ENCODE measurements at places on chromosomes 1 and 21.

DNA sequence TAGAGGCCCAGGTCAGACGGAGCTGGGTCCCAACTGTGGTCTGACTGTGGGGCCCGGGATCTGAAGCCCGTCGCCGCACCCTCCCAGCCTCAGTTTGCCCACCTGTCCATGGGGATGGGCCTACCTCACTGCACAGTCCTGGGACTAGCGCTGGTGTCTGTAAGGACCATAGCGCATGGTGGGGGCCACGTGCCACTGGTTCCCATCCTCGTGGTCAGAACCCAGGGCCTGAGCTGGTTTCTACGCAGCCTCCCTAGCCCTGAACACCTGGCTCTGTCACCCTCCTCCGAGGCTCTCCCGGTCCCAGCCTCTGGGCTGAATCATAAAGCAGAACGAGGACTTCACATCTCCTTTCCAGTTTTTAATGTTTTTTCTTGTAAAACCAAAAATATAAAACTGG, 46.7 kb downstream of the DMRTB1 start:
- DNase-seq: no peak

DNA sequence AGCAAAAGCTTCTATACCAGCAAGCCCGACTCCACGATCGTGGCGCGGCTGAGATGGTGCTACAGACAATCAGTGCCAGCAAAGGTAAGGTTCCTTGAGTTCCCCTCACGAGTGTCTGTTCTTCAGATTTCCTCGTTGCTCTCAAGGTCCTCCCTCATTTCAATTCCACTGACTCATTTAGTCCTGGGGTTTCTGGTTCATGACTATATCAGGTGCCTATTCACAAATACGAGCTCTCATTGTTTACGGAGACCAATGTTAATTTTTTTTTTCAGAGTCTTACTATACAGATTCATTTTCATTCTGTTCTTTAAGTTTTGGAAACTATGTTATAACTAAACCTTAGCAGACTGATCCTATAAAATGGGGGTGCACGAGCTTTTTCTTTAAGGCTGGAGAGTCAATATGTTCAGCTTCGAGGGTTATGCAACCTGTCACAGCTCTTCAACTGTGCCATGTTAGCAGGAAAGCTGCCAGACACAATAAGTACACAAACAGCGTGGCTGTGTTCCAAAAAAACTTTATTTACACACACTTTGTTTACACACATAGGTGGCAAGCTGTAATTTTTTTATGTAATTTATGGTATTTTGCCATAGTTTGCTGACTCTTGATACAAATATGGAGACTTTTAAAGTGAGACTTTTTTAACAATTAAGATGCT, 134.3 kb downstream of the ZP4 start:
- no peak for DNase-seq

DNA sequence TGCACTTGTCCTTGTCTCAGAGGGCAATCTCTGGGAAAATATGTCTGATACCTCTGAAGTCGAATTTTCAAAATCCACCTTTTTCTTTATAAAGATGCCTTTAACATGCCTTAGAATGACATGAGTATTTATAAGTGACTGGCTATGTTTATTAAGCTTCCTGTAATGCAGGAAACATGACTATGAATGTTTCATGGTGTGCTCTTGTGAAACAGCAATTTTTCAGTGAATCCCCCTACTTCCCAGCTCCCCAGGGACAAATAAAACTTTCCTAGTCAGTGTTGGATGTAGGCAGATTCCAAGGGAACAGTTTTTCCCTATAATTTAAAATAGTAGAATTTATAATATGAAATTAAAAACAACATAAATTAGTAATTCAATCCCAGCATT, 437.0 kb downstream of the LMO4 start:
- no peak for DNase-seq

GRCh38 chr1:196355206-196355786, 252.9 kb downstream of the KCNT2 start:
- no peak for DNase-seq

GRCh38 chr1:240312872-240313271, 221.2 kb downstream of the FMN2 start:
- DNase-seq: no peak

DNA sequence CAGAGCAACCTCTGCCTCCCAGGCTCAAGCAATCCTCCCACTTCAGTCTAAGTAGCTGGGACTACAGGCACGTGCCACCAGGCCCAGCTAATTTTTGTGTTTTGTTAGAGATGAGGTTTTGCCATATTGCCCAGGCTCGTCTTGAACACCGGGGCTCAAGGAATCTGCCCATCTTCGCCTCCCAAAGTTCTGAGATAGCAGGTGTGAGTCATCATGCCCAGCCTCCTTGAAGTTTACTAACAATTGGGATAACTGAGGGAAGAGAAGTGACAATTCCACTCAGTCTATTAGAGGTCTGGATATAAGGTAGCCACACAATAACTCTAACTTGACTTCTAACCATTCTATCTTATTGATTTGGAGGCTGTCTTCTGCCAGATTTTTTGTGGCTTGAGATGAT, 6.3 kb upstream of the RCC1 start:
- no peak for DNase-seq

GRCh38 chr21:29538115-29538514, 239.4 kb downstream of the BACH1 start:
- no peak for DNase-seq

DNA sequence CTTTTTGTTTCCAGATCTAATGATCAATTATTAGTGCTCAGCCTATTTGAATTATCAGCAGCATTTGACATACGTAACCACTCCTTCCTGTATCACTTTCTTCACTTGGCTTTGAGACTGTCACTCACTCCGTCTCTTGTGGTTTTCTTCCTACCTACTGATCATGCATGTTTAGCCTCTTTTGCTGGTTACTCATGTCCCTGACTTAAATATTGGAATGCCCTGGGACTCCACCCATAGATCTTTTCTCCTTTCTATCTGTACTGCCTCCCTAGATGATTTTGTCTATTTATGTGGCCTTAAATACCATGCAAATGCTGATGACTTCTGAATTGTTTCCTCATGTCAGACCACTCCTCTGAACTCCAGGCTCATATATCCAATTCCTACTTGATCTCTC, 57.7 kb upstream of the PDE4B start:
- DNase-seq: no peak

- DNase-seq: peak; percentile 55
Observed at GRCh38 chr1:204323887-204324286, 35.8 kb downstream of the PLEKHA6 start.

- DNase-seq: no peak
Observed at GRCh38 chr1:205287076-205287475, 34.5 kb downstream of the NUAK2 start.

DNA sequence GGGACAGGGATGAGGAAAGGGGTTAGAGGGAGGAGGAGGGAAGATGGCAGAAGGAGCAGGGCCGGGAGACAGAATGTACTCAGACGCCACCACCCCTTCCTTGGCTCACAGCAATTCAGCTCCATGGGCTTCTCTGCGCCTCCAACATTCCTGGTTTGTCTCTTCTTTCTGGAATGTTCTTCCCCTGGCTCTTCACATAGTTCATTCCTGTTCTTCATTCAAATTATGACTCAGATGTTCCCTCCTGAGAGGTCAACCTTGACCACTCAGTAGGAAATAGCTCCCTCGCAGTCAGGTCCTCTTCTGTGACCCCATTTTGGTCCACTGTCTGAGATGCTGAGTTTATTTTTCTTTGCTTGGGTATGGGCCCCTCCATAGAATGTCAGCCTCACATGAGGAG, 203.2 kb downstream of the C1orf94 start:
- DNase-seq: no peak

- no peak for DNase-seq
Observed at GRCh38 chr1:56821462-56821797, 2.2 kb upstream of the FYB2 start.

- no peak for DNase-seq
Observed at GRCh38 chr1:228807904-228808605, 72.8 kb downstream of the RHOU start.

DNA sequence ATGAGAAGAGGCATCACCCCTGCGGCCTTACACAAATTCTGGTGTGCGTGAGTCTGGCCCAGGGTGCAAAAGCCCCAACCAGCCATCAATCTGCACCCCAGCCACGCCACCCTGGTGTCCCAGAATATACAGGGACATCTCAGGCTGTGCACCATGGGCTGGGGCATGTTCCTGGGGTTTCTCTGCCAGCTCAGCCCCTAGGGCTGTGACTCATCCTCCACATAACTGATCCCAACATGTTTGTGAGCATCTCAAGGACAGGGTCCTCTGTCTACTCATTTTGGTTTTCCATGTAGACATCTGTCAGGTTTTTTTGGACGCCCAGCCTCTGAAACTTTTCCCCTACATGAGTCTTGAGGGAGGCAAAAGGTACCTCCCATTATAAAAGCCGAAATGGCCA, 511 bp downstream of the ZNF683 start:
- no peak for DNase-seq

DNA sequence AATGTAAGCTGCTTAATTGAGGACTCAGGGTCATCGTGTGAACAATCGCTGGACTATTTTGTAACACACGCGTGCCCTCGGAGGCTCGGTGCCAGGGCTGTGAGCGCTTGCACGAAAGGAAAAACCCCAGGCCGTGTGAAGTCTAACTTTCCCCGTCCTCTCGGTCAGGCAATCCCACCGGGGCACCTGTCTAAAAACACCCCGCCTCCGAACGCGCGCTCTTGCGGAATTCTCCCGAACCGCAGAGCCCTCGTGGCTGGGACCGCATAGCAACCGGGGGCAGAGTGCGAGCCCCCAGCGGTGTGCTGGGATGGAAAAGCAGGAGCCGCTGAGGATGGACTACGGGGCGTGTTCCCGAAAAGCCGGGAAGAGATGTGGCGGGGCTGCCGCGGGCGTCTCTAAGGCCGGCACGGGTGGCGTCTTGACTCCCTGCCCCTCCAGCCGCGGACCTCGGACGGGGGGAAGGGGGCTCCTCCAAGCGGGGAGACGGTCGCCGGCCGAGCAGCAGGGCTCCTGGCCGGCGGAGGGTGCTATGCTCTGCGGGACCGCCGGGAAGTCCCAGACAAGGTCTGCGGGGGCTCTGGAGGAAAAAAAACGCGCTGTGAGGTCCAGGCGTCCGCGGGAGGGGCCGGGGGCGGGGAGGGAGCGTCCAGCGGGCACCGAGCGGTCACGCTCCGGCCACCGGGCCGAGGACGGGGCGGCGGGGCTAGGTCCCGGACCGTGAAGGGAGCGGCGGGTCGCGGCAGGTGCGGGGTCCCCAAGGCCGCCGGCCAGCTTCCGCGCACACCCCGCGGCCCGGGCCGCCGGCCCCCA, 936 bp downstream of the ZBTB21 start:
- peak; percentile 64 for DNase-seq

DNA sequence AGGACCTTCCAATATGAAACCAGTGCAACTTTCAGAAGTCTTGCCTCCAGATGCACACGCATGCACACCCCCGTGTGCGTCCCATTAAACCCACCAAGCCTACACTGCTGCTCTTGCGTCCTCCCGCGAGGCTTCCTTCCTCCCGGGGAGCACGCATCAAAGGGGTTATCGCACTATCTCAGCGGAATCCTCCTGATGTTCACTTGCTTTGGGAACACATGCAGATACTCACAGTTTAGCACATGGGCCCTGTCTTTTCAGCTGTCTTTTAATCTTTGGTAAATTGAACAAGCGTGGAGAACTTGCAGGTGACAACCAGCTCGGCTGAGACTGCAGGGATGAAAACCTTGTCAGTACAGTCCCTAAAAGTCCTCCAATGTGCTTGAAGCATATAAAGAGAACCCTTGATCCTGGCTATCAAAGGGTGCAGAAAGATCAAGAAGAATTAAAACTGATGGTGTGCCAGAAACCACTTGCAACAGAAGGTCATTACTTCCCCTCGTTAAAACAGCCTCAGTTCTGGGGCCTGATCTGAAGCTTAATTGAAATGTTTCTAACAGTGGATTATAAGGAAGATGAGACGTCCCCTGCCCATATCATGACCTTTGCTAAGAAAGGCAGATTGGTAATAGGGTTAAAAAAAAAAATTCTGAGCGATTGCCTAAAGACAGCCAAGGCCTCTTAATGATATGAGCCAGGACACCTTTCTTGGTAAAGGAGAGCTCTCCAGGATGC, 149.4 kb upstream of the LMO4 start:
- DNase-seq: no peak

GRCh38 chr1:230822092-230822581, 46.2 kb downstream of the C1orf198 start:
- no peak for DNase-seq

DNA sequence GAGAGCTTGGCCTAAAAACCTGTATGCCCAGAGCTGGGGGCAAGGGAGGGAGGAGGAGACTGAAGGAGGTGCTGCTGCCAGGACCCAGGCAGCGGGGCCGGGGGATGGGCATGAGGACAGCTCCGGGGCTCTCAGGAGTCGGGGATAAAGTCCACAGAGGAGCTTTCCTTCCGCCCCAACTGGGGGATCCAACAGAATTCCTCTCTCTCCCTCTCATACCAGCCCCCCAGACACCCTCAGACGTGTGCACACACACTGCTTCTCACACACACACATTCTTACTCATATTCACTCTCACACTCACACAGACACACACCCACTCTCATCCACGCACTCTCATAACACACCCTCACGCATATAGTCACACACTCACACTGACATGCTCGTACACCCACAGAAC, 39.1 kb downstream of the SYF2 start:
- DNase-seq: no peak

DNA sequence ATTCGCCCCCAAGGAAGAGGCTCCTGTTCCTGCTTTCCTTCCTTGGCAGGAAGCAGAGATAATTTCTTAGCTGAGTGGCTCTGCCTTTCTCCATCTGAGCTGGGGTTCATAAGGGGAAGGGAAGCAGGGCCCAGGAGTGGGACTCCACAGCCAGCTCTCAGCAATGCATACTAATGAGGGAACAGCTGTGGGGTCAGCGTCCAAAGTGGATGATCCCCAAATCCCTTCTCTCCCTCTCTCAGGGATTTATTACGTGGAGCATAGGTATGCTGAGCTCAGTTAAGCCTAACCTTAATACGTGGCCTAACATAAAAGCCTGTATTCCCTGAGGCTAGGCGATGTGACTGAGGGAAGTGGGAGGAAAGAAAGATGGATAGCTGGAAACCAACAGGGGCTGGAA, 87.3 kb upstream of the CTTNBP2NL start:
- DNase-seq: no peak

GRCh38 chr1:229104654-229105053, 166.3 kb upstream of the RAB4A start:
- DNase-seq: no peak

DNA sequence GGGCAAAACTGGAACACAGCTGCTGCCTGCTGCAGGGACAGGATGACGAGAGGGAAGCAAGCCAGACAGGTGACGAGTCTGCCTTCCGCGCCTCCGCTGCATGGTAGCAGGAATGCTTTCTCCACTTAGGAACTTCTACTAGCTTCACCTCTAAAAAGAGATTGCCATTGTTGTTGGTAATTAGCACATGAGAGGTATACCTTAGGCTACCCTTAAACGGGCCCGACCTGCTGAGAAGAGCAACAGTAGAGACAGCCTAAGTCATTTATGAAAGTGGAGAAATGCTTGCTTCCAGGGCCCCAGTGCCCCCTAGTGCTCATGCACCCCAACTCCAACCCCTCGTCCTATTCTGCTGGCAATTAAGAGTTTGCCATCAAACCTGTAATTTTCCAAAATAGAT, 96.9 kb upstream of the AKT3 start:
- DNase-seq: no peak

DNA sequence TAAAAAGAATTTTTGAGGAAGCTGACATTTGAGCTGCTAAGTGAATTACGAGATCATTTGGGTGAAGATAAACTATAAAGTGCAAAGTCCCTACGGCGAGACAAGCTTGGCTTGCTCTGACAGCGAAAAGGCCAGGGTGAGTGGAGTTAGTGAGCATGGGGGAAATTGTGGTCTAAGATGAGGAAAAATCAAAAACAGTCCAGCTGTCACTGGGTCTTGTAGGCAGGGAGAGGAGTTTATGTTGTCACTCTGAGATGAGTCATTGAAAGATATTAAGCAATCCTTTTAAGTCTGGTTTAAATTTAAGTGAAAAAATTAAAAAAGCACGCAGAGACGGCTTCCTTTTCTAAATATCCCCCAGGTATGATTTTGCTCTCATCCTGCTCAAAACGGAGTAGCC, 601.9 kb downstream of the MRPL39 start:
- DNase-seq: no peak

Data from stimulated activated CD4-positive, alpha-beta T cell treated with anti-CD3 and anti-CD28 coated beads, TNF-alpha, amount 100 ng/mL, for 24 hours (primary cell).